ENCODE measurements at places on chromosomes 6 and 20. TPM values are rescaled to one million over a fixed set of nuclear protein-coding genes. Genes with fewer than 3 reads are reported as not detected.
A peak's percentile ranks its signal among the peaks of the same experiment; 100 is the strongest.

- DNase-seq, result no peak
These were observed 11.8 kb downstream of the ZBTB24 start for GRCh38 chr6:109471105-109471810.

GRCh38 chr20:46006022-46006705 is 2.5 kb upstream of the MMP9 start:
- no peak for DNase-seq

DNA sequence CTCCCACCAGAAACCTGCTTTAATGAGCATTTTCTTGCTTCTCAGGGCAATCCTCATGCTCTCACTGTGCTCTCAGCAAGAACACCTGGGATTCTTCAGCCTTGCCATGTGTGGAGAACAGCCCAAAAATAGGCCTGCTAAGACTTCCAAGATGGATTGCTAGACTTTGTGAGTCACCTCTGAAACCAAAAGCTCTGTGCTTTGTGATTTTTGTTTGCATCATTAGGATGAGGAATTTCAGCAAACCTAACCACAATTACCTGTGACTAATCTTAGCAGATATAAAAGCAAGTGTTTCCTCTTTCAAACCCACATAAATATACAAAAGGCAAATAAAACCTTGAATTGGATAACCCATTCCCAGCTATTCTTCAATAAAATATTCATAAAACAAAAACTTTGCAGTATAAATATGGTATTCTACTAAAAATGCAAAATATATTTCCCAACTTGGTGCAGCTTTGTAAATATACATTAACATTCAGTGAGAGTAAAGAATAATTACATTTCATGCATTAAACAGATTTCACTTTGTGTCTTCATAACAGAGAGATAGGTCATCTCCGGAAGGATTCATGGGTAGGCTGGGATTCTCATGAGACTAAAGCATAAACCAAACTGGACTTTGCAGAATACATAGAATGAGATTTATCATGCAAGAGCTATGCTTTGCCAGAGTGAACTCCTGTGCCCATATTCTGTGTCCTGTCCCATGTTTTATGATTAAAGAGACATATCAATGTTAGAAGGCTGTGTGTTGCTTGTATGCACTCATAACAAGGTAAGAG is 33.5 kb downstream of the TPBG start:
- no peak for DNase-seq

- no peak for DNase-seq
These were observed 159.8 kb upstream of the SUPT3H start for GRCh38 chr6:45537539-45537938.

DNA sequence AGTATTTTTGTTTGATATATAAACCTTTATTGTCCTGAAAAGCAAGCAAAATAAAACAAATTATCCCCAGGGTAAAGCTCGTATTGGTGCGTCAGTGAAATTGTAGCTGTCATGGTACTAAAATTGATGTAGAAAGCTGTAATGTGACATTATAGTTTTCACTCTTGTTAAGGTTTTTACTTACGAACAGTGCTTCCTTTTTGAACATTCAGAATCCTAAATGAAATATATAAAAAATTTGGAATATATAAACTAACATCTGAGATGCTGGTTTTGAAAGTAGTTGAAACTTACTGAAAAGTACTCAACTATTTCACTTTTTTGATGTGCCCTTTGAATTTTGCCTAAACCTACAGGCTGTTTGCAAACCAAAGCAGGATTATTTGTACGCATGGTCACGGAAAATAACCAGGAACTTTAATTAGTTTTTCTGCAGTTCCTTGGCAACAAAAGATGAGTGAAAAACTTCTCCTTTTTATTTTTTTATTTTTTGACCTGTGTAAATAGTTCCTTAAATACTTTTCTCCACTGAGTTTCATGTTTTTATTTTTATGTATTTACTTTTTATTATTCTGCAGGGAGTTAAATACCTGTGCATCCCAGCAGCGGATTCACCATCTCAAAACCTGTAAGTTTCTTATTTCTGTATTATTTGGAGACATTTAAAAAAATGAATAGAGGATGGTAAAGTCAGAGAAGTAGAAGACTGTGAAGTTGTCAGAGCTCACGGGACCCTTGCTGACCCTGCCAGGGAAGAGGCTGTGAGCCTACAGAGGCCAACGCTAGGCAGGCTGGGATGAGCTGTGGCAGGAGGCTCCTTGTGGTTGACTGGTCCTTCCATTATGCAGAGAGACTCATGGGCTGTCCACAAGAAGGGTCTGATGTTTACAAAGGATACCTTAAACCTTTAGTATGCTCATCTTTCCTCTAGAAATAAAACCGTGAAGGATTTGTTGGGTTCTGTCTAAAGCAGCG is 42.5 kb downstream of the DUSP22 start:
- DNase-seq, result no peak

GRCh38 chr6:32952817-32953739 is at the start of gene HLA-DMA:
Gene HLA-DMA, minus strand, starts transcription at chr6:32953097. Its CDS starts 61 bp downstream, at chr6:32953036.
- peak; percentile 82 for DNase-seq

DNA sequence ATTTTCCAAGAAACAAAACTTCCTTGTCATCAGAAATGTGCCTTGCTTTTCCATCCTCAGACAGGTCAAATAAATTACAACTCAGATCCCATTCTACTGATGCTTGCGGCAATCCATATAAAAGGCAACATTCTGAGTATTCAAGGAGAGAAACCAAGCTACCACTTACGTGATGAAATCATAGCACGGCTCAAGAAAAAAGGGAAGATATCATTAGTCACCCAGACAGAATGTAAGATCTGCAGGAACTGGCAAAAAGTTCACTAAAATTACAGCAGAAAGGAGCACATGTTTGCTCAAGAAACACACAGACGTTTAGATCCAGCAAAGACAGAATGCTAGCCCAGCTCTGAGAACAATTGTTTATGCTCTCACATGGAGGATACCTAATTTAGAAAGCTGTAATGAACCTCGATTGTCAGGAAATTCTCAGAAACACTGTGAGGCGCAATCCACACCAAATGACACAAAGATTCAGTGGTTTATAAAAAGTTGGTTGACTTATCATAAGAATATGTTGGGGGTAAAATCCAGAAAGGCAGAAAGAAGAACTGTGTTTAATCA is 304.2 kb downstream of the ADGRG6 start:
- DNase-seq, result no peak

DNA sequence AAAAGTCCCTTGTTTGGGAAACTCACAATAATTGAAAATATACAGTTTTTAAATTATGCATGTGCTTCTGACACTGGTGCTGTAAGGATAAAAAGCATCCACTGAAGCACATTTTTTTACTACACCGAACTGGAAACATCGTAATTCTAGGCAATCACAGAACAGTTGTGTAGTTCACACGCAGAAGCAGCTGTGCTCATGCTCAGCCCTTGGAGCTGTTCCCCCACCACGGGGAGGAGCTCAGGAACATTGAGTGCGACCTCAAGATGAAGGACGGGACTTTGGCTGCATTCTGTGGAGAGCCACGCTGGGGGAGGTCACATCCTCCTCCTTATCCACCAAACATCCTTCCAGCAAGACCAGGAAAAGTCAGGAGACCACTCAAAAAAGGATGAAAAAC is 466.3 kb upstream of the CDH4 start:
- no peak for DNase-seq

- DNase-seq, result no peak
These were observed 70.4 kb upstream of the SLC24A3 start for GRCh38 chr20:19141998-19142397.

- DNase-seq, result no peak
These were observed 13.8 kb downstream of the RANBP9 start for GRCh38 chr6:13697857-13698256.

- DNase-seq, result no peak
These were observed 1.6 kb upstream of the PTGIS start for GRCh38 chr20:49569411-49570115.

The PLA2G7 gene
- 1.7 TPM for total RNA-seq

The PSORS1C1 gene
- not detected for total RNA-seq

The PPIL6 gene
- 0.30 TPM for total RNA-seq

The CENPW gene
- total RNA-seq, result 1.6 TPM

The SLC17A5 gene
- total RNA-seq, result 10.0 TPM

The PI16 gene
- total RNA-seq, result not detected
